Right lung (tissue), 10 donors: ENCODE measurements at places on chromosomes 3 and 15.

- DNase-seq: no peak
These were observed 29.7 kb downstream of the SLC4A7 start for GRCh38 chr3:27454461-27454860.

- no peak for DNase-seq
These were observed 1081.8 kb upstream of the CFAP20DC start for GRCh38 chr3:60131618-60132017.

DNA sequence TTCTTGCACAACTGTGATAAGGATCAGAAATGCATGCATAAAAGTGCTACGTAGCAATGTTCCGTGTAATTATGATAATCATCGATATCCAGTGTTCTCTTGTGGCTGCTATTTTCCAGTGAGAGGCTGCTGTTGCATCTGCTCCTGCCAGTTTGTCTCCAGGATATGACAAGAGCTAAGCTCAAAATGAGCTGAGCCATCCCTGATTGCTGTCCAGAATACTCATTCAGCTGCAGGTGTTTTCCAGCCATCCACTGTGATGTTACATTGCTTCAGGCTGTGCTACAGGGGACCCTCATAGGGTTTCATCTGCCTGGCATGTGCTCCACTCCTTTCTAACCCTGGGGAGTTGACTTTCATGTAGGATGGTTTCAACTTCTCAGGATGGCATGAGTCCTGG is 976.0 kb downstream of the ROBO1 start:
- no peak for DNase-seq

- DNase-seq: no peak
These were observed 66.2 kb downstream of the NMNAT3 start for GRCh38 chr3:139611528-139611927.

DNA sequence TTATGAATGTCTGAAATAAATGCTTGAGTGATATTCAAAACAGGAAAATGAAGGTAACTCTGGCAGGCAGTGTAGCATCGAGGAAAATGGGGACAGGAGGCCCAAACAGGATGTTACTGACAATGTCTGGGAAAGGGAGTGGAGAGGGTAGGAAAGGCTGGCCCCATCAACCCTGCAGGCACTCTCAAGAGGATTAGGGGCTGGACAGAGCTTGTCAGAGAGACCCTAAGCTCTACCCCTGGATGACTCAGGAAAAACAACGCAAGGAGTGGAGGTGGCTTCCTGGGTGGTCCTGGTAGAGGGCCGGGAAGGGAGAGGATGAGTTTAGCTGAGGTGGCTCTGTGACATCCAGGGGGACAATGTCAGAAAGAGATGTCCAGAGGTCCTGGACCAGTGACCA is 106.0 kb downstream of the RYK start:
- DNase-seq: no peak

DNA sequence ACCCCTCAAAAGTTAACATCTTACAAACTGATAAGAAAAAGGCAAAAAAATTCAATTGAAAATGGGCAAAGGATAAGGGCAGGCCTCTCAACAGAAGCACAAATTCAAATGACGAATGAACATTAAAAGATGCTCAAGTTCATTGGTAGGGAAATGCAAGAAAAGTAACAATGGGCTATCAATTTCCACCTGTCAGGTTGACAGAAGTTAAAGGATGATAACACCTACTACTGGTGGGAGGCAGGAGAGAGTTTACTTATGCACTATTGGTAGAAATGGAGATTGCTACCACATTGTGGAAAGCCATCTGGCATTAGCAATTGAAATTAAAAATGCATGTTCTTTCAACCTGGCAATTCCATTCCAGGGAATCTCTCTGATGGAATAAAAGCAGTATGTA is 35.6 kb upstream of the TNFAIP8L3 start:
- DNase-seq: no peak

- DNase-seq: no peak
These were observed 525.5 kb downstream of the ZIC1 start for GRCh38 chr3:147934451-147935180.

GRCh38 chr3:39639344-39640236 is 169.8 kb upstream of the MYRIP start:
- DNase-seq: no peak
